ENCODE measurements at places on chromosomes 3 and 15.

- DNase-seq: no peak
These were observed 534.2 kb upstream of the ALCAM start for GRCh38 chr3:104832530-104832929.

- peak; percentile 41 for DNase-seq
These were observed at the start of gene SPESP1 for GRCh38 chr15:68930268-68931022. Gene SPESP1 (plus strand): TSS chr15:68930525. CDS start chr15:68930654, 129 bp downstream.

- DNase-seq: no peak
These were observed 214.2 kb downstream of the MEIS2 start for GRCh38 chr15:36886191-36886590.

GRCh38 chr3:115165701-115166100 lies 18.6 kb upstream of the ZBTB20 start:
- DNase-seq: no peak

GRCh38 chr3:138949002-138949418 lies 2.0 kb downstream of the FOXL2NB start:
- DNase-seq: no peak

DNA sequence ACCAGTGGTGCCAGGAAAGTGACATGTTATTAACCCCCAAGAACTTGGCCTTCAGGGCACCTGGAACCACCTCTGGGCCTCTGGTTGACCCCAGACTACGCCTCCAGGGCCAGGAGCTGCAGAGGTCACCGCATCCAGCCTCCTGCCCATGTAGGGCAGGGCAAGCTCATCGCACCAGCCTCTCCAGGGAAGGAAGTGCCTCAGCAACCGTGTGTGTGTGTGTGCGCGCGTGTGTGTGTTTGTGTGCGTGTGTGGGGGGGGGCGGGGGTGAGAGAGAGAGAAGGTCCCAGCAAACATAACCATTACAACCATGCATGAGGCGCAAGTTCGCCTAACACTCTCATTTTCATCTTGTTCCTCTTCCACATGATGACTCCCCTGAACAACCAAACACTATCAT lies 31.8 kb downstream of the RAB6B start:
- DNase-seq: no peak

DNA sequence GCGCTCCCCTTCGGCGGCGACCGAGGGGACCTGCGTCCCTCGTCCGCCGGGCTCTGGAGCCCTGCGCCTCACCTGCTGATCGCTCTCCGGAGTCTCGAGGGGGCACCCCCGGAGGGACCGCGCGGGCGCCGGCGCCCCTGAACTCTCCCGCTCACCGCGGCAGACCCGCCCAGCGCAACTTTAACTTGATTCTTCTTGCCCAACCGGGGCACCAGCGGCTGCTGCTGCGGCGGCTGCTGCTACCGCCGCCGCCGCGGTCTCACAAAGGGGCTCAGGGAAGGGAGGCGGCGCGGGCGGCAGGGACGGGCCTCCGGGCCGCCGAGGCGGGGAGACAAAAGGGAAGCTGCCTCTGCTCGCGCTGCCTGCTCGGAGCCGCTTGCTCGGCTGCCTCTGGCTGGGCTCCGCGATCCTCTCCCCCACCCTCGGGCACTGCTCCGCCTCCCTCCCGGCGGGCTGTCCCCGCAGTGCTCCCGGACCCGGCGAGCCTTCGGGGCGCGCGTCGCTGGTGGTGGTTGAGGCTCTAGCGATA lies at the start of gene PPM1L:
Gene PPM1L, plus strand, starts transcription at position 456 of the 529 bp plus-strand sequence.
- DNase-seq: peak; percentile 69

GRCh38 chr3:128080323-128081080 lies 28.3 kb downstream of the SEC61A1 start:
- no peak for DNase-seq

- DNase-seq: no peak
These were observed 219.2 kb downstream of the OPA1 start for GRCh38 chr3:193812078-193812725.

DNA sequence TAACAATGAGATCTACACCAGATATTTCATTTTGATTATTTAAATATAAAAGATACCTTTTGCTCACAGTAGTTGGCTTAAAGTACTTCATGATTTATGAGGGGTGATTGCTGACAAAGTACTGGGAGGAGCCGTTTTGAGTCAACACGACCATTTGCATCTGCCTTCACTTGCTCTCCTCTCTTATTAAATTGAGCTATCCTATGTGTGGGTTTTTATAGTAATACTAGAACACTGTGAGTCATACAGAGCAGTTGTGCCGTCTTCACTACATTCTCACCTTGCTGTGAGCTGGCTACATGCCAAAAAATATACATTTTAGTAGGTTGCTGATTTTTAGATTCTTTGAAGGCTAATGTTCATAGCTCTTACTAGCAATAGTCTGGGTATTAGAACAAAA lies 161.2 kb downstream of the ALCAM start:
- DNase-seq: no peak

DNA sequence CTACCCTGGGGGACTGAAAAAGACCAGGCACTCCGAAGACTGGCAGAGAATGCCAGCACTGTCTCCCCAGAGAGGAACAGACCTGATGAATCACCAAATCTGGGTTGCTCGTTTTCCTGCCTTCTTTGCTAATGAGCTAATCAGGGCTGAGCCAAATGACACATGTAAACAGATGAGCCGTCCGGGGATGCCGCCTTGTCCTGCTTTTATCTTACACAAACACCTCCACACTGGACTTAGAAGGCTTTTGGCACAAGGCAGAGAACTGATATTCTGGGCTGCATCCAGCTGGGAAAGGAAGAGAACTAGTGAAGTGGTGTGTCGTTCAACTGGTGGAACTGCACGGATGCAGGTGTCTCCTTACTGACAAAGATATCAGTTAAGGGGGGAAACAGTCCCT lies 88.1 kb downstream of the MECOM start:
- no peak for DNase-seq

- no peak for DNase-seq
These were observed 42.6 kb upstream of the ATP2C1 start for GRCh38 chr3:130851277-130851676.

DNA sequence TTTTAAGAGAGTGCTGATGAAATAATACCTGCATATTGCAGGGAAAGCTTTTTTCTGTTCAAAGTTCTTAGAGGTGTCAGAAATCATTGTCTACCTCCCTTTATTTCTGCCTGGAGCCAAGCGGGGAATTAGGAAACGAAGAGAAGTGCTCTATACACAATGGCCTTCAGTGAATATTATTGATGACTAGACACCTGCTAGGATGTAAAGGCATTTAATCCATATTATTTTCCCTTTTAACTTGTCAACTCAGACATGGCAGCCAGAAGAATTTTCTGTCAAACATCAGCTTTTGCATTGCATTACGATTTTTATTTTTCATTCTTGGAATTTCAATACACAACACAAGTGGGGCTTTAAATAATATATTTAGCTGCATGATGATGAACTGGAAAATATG lies 24.7 kb downstream of the CADM2 start:
- DNase-seq: no peak

- no peak for DNase-seq
These were observed 318.2 kb upstream of the SEMA6D start for GRCh38 chr15:47399100-47399499.

- no peak for DNase-seq
These were observed 331.6 kb upstream of the NR2F2 start for GRCh38 chr15:95998935-95999334.

DNA sequence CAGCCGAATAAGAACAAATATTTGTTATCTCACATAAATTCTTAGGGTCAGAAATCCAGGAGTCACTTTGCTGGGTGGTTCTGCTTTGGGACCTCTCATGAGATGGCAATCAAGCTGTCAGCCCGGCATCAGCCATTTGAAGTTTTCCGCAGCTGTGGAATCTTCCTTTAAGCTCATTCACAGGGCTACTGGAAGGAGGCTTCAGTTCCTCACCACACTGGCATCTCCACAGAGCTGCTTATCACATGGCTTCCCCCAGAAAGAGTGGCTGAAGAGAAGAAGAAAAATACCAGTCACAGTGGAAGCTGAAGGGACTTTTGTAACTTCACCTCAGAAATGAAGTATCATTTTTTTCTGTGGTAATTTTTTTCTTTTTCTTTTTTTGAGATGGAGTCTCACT lies 267.7 kb downstream of the CHL1 start:
- no peak for DNase-seq

DNA sequence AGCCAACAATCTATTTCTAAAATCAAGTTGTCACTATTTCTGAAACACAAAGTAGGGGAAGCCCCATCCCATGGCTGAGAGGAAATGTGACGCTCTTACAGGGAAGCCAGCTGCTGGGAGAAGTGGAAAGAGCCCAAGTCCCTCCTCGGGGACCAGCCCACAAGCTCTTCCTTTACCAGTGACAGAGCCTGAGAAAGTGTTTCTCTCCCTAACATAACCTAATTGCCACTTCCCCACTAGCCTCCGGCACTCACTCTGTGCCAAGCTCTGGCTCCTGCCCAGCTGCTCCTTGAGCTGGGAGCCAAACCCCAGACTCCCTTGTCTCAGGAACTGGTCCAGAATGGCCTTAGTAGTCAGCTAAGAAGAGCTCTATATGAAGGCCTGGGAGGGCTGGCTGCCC lies 42.9 kb downstream of the TNFAIP8L3 start:
- DNase-seq: no peak

GRCh38 chr15:40449275-40449674 lies 8.5 kb downstream of the BAHD1 start:
- DNase-seq: no peak

- no peak for DNase-seq
These were observed 5.9 kb downstream of the CPEB1 start for GRCh38 chr15:82641129-82641798.

DNA sequence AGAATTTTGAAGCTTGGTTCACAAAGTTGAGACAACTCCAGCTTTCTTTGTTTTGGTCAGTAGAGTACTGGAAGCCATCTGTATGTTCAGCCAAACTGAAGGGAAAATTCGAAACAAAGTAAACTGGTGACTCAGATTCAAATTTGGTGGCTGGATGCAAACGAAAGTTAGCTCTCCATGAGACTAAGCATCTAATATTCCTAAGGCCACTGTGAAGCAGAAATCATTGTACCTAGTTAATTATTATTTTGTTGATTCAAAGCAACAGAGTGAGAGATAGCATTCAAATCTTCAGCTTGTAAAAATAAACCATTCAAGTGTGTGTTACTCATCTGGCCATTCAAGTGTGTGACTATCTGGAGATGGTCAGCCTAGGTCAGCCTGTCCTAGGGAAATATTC lies 42.1 kb downstream of the NR2F2 start:
- no peak for DNase-seq

GRCh38 chr15:39344662-39345141 lies 236.2 kb upstream of the THBS1 start:
- no peak for DNase-seq

DNA sequence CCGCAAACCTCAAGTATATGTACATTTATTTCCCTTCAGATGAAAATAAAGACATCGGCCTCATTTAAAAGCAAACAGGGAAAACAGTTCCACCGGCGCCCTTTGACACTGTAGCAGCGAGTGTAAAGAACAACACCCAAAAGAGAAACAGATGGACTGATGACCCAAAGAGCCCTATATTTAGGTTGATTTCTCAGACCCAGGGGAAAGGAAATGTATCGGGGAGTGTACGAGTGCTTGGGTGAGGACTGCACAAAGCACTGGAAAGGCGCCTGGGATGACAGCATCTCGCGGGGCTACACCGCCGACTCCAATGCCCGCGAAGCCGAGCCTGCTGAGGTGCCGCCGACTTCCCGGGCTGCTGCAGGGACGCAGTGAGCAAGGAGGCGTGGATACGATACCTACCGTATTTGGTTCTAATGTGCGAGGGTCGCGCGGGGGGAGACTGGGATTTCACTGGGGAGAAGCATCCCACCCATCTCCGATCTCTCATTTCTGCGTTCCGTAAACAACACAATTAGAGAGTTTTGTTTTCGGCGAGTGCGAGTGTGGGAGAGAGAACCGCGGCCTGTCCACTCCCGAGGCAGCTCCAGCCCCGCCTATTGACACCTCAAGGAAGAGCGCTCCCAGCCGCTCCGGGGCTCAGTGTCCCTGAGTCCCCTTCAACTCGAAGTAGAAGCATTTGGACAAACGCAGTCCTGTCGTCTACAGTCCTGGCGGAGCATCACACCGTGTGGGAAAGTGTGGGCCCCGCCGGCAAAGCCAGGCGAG lies 2.0 kb downstream of the MECOM start:
- no peak for DNase-seq

GRCh38 chr15:85618956-85619491 lies 175.7 kb downstream of the KLHL25 start:
- no peak for DNase-seq

DNA sequence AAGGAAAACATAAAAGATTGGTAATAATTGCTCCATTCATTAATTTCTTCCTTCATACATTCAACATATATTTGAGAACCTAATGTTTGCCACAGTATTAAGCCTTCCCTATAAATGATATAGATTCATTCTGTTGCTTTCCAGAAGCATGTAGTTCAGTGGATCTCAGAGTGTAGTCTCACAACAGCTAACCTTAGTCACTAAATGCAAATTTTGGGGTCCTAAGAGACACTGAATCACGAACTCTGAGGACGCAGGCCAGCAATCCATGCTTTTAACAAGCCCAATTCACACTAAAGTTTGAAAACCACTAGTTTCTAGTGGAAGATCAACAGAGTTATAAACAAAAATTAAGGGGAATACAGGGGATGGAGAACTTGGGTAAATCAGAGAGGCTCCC lies 7.2 kb upstream of the AQR start:
- no peak for DNase-seq

- no peak for DNase-seq
These were observed 4.0 kb upstream of the TMEM89 start for GRCh38 chr3:48625600-48625999.

- DNase-seq: no peak
These were observed 66.5 kb downstream of the CDAN1 start for GRCh38 chr15:42670451-42670850.

DNA sequence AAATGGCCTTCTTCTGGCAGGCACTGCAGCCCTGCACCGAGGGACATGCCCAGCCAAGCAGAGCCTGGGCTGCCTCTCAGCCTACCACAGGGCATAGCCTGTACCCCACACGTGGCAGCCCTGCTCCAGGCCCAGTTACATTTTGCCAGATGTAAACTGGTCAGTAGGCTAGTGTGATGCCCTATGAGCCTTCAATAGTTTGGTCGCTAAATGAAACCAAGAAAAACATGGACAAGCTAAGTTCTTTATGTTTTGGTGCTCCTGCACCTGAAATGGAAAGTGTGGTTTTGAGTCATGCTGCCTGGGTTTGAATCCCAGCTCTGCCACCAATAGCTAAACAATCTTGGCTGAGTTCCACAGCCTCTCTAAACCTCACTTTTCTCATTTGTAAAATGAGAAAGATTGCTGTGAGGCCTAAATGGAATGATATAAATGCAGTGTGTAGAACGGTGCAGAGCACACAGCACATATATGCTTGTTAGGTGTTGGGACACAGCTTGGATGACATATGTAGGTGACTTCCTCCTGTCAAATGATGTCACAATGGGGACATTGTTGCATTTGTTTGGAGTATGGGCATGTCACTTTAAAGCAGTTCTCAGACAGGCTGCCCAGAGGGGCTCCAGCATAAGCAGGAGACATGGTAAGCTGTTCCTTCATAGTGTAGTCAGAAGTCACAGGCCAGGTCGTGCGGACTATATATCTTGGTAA lies 57.4 kb downstream of the ZBTB38 start:
- DNase-seq: no peak

Measured in activated B cell treated with CpG ODN at 0.5 μM for 24 hours (primary cell).